ENCODE measurements at places on chromosomes 3 and 15.

GRCh38 chr3:31968369-31968926 lies 12.6 kb downstream of the OSBPL10 start:
- DNase-seq: no peak

- DNase-seq: no peak
Observed at GRCh38 chr3:23283625-23284024, 80.5 kb downstream of the UBE2E2 start.

- DNase-seq: no peak
Observed at GRCh38 chr3:171311784-171312183, 148.4 kb downstream of the TNIK start.

DNA sequence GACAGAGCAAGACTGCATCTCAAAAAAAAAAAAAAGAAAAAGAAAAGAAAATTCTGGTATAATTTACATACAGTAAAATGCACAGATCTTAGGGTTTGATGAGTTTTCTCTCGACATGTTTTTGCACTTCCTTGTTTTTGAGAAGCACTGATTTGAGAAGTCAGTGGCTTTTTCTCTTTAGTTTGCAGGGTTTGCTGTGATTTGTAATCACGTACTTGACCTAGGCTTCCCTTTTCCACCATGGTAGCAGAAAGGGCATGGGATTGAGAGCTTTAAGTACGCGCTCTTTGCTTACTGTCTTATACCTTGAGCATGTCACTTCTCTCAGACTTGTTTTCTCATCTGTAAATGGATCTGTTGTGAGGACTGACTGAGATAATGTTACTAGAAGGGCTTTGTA lies 4.1 kb downstream of the VHL start:
- no peak for DNase-seq

- DNase-seq: no peak
Observed at GRCh38 chr15:68704496-68705021, 116.1 kb downstream of the ANP32A start.

- no peak for DNase-seq
Observed at GRCh38 chr3:59142556-59142955, 92.7 kb upstream of the CFAP20DC start.

All from fibroblast of skin of left biceps (primary cell).